Fibroblast of the conjunctiva (primary cell): ENCODE measurements at places on chromosomes 2 and 18.
A peak's percentile ranks its signal among the peaks of the same experiment; 100 is the strongest.

DNA sequence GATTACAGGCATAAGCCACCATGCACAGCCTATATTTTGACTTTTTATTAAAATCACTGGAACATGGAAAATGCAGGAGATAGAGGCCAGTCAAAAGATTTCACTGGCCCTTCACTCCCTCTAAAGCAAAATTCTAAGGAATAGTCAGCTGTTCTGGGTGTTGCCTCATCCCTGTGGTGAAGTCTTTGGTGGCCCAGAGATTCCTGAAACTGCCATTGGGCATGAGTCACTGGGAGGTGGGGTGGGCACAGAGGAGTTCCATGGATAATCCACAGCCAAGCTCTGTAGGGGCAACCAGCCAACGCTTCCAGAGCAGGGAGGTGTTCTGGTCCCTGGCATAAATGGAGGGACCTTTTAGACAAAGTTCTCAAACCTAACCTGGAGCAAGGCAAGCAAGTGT is 89.7 kb upstream of the TTC39C start:
- DNase-seq: no peak

- peak; percentile 20 for DNase-seq
Measured at GRCh38 chr2:172200495-172201085, 97.9 kb upstream of the DLX2 start.

DNA sequence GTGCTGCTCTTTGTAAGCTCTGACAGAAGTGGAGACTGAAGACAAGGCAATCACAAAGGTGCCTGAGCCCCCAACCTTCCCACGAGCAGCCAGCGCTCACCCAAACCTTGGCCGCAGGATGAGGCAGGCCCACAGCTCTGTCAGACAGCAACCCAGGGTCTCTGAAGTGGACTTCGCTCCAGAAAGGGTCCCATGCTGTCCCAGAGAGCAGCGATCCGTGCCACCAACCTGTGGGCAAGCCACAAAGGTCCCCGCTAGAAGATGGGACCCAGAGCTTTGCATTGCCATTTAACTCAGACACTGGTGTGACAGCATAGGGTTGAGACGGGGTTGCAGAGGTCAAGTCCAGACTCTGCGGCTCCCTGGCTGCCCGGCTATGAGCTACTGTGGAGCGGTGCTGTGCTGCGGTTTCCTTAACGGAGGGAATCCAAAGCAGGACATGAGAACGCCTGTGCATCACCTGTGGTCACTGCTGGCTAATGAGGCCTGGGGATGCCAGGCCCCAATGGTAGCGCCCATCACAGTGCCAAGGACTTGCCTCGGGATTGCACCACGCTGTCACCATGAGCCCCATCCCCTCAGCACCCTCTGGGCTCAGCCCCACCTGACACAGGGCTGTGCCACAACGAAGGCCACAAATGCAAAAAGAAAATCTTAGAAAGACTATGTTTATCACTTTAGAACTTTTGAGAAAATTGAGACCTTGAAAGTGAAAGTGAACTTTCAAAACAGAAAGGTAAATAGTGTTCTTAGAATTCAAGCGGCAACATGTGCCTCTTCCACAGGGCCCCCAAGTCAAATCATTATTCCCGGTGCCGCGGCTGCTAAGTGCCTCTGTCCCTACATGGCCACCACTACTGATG is 103.4 kb downstream of the HDAC4 start:
- DNase-seq: no peak

DNA sequence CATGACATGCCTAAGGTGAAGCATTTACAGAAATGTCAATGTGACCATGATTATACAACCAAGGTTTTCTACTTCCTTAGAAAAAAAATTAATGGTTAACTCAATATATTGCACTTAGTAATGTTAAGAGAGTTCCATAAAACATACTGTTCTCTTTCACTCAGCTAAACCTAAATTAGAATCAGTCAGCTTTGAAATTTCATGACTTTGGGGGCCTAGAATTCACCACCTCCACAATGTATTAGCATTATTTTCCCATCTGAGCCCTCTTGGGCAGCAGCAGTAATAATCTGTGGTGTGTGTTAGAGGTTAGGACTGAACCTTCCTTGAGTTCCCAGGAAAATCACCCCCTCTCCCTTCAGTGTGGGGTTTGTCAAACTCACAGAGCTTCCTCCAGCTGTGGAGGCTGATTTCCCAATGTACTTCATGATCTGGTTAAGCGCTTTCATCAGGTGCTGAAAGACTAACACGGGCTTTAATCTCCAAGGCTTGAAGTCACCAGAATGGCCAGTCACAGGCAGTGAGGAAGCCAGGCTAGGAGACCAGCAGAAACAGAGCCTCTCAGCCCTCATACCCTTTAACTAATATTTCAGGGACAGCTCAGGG is 7.1 kb upstream of the UPP2 start:
- no peak for DNase-seq

DNA sequence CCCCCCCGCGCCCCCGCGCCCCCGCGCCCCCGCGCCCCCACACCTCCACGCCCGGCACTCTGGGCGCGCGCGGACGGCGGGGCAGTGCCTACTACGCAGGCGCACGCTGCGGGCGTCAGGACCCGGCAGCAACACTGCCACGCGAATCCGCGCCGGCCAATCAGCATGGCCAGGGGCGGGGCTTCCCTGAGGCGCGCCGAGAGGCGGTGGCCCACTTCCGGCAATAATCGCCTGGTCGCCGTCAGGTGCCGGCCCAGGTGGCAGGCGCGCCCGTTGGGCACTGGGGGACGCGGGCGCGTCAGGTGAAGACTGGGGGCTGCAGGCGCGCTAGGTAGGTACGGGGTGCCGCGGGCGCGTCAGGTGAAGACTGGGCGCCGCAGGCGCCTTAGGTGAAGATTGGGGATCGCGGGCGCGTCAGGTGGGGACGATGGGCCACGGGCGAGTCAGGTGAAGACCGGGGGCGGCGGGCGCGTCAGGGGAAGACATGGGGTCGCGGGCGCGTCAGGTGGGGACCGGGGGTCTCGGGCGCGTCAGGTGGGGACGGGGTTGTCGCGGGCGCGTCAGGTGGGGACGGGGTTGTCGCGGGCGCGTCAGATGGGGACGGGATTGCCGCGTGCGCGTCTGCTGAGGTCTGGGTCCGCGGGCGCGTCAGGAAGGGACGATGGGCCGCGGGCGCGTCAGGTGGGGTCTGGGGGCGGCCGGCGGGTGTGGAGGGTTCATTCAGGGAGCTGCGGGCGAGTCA is 219.1 kb downstream of the RTP5 start:
- peak; percentile 57 for DNase-seq

DNA sequence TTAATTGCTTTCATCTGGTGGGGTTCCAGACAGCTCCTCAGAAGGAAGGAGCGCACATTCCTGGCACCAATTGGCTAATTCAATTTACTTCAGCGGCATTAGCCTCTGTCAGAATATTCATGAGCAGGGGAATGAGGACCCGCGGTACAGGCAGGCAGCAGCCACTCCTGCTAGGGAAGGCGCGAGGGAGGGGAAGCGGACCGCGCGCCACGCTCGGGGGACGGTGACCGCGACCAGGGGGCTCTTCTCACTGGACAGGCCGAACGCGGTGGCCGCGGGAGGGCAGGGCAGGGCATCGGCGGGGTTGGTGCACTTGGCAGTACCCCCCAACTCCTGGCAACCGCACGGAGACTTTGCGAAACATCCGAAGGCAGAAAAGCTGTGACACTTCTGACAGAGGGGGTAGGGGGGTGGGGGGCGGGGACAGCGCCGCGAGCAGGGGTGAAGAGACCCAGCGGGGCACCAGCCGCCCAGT is at the start of gene CDH20:
Gene CDH20 (plus strand): TSS at position 160 of the 475 bp plus-strand sequence.
- no peak for DNase-seq

DNA sequence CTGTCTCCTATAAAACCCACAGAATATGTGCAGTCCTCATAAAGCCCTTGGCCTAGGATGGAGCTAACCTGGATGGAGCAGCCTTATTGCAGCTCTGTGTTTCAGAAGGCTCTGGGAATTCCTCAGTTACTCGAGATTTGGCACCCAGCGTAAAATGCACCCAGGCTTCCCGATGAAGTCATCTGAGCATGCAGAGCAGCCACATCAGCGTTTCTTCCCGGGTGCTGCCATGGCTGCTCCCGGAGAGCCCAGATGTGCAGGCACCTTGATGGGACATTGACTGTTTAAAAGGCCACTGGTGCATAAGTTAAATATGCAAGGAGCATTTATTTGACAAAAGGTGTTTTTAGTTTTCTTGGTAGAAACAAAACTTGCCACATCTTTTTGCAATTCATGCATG is 115.2 kb downstream of the MBP start:
- DNase-seq: no peak

GRCh38 chr2:42523341-42523740 is 29.6 kb upstream of the KCNG3 start:
- DNase-seq: no peak

GRCh38 chr18:68840554-68841263 is 42.8 kb downstream of the CCDC102B start:
- DNase-seq: peak; percentile 71

- no peak for DNase-seq
Measured at GRCh38 chr2:55033076-55033742, 17.0 kb downstream of the RTN4 start.

- DNase-seq: no peak
Measured at GRCh38 chr2:169090133-169090820, 20.9 kb downstream of the DHRS9 start.

DNA sequence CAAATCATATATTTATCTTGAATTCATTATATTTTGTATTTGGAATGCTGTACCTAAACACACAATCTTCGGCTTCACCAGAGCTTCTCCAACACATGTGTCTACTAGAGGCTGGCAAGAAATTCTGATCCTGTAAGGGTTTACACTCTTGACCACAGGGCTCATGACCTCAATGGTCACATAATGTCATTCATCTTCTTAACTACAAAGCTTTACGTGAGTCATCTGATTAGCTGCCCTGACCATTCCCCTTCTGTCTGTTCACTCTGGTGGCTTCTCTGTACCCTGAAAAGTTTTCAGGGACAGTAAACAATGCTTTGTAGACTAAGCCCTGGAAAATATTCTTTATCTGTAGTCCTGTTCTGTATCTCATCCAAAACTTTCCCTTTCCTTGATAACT is 423.9 kb downstream of the CMPK2 start:
- DNase-seq: no peak

GRCh38 chr2:143948710-143949109 is 571.2 kb downstream of the ZEB2 start:
- DNase-seq: no peak

- DNase-seq: no peak
Measured at GRCh38 chr18:34806527-34806926, 96.4 kb downstream of the DTNA start.

GRCh38 chr2:204974487-204974886 is 429.2 kb downstream of the PARD3B start:
- no peak for DNase-seq

DNA sequence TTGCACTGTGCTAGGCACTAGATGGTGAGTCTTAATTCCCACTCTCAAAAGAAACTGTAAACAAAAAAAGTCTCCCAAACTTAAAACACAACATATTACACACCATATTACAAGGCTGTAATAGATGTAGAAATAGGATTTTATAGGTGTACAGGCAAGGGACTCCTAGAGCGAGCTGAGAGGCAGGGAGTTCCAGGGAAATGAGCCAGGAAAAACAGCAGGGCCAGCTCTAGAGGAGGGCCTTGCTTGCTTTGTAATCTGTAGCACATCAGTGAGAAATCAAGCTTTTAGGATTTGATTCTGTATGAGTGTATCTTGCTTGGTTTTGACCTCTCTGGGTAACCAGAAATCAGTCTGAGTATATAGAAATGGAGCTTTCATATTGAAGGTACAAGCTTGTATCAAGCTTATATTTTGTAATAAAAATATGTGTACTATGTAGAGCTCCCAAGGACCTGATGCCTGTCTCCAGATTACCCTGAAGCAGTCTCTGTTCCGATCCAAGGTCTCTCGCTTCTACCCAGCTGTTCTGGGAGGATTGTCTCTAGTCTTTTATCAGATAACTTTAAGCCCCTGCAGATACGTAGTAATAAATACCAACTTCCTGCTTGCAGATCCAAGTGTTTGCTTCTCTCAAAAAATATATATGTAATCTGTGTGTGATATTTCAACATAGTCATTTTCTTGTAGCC is 73.0 kb downstream of the MYO1B start:
- DNase-seq: peak; percentile 62

DNA sequence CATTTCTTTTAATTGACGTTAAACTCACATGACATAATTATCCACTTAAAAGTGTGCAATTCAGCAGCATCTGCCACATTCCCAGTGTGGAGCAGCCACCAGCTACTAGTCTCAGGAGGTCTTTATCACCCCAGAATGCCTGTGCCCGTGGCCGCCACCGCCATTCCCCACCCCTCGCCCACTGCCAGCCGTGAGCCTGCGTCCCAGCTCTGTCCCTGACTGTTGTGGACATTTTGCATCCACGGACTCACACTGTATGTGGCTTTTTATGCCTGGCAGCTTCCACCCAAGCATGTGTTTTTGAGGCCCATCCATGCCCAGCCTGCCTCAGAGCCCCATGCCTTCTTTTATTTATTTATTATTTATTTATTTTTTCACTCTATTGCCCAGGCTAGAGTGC is 9.2 kb downstream of the BOK start:
- no peak for DNase-seq

- no peak for DNase-seq
Measured at GRCh38 chr2:233993461-233993860, 57.0 kb upstream of the SPP2 start.

DNA sequence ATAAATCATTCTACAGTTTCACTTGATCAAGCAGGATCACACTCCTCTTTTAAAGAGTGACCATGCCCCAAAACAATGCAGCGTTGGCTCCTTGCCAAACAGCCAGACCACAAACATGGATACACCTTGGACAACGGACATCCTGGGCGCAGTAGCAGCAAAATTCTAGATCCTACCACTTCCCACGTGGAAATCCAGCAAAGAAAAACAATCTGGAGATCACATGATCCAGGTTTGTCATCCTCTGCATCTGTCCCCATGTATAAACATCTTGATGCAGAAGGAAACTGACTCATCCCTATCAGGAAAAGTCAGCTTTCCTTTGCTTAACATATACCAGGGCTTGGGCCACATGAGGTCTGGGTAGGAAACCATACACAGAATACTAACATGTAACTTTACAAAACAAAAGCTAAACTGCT is 53.1 kb downstream of the ZNF521 start:
- DNase-seq: peak; percentile 60

DNA sequence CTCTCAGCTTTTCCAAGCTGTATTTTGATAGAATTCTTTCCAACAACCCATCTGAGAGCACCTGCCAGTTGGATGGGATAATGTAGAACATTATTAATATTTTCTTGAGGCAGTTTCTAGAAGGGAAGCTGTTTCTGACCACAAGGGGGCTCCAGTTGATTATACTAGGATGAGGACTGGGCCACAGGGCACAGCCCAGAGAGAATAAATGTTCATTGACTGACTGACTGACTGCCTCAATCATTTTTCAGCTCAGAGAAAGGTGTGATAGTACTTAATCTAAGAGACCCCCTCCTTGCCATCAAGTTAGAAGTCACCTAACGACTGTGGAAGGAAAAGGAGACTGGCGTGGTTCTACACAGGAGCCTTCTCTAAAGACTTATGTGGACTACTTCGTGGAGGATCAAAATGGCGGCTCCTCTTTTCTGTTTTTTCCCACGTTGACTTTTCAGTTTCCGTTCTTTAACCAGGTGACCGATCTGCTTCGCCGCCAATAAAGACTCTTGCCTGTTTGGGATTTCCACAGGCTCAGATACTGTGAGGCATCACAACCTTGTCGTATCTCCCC is 31.9 kb upstream of the CREG2 start:
- peak; percentile 68 for DNase-seq
